Esophagus squamous epithelium (tissue), 5 donors: ENCODE measurements at places on chromosomes 3 and 15.

GRCh38 chr15:64045774-64046420, 388 bp downstream of the DAPK2 start:
- no peak for DNase-seq

GRCh38 chr3:102084006-102084405, 234.7 kb downstream of the NFKBIZ start:
- no peak for DNase-seq

GRCh38 chr3:64561325-64561843, 126.4 kb downstream of the ADAMTS9 start:
- no peak for DNase-seq

- DNase-seq = no peak
Measured at GRCh38 chr15:66924889-66925288, 140.5 kb upstream of the SMAD3 start.

DNA sequence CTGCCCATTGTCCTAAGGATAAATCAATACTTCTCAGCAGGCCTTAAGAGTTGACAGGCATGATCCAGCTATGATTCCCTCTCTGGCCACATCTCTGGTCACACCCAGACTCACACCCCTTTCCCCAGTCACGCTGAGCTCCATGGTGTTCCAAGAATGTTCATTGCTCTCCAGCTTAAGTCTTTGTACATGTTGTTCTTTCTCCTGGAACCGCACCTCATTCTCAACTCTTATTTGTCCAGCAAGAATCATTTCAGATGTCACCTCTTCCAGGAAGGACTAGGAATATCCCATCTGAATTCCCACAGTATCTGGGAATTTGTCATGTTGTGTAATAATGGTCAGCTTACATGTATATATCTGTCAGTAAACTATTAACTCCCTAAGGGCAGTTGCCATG, 118.3 kb upstream of the GALNT15 start:
- no peak for DNase-seq

GRCh38 chr3:129793942-129794310, 99.6 kb downstream of the TMCC1 start:
- no peak for DNase-seq

GRCh38 chr15:59550530-59550929, 61.1 kb upstream of the GCNT3 start:
- no peak for DNase-seq
